Frontal cortex (tissue), 4 donors: ENCODE measurements at places on chromosomes 3 and 15.

DNA sequence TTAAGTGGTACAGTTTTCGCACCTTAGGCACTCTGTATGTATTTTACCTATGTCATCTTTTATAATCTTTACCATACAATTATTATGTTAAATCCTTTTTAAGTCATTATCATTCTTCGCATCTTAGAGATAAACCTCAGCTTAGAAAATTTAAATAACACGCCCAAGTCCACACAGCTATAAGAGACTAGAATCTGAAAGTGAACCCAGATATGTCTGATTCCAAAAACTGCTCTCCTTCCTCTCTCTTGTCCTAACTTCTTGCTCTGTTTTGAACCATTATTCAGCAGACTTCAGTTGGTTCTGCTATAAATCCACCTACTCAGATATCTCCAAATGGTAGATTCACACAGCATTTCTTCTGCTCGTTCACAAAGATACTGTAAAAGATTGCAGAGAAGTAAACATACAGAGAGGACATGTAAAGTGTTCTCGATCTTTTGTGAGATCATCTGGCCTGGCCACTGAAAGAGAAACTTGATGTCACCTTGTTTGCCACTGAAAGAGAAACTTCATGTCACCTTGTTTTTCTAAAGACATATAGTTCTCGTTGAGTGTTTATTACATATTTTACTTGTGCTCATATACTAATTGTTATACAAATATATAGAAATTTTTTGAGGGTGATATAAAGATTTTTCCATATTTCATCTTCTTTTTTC, 533.2 kb downstream of the GRM7 start:
- DNase-seq = no peak

DNA sequence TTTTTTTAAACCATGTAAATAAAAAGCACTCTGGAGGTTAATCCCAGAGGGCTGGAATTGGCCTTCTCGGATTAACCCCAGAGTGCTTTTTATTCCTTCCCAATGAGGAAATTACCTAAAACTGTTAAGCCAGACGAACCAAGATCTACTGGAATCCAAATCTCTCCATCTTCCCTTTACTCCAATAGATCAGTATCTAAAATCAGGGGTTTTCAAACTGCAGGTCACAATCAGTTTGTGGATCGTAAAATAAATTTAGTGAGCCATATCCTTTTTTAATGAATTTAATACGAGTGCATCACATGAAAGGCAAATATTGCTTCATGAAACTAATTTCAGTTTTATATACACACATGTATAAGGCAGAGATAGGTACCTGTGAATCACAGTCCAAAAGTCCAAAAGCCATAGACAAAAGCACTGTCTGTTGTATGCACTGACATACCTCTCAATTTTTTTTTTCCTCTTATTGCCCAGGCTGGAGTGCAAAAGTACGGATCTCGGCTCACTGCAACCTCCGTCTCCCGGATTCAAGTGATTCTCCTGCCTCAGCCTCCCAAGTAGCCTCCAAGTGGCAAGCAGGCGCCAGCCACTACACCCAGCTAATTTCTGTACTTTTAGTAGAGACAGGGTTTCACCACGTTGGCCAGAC, 61.3 kb downstream of the TBL1XR1 start:
- no peak for DNase-seq

DNA sequence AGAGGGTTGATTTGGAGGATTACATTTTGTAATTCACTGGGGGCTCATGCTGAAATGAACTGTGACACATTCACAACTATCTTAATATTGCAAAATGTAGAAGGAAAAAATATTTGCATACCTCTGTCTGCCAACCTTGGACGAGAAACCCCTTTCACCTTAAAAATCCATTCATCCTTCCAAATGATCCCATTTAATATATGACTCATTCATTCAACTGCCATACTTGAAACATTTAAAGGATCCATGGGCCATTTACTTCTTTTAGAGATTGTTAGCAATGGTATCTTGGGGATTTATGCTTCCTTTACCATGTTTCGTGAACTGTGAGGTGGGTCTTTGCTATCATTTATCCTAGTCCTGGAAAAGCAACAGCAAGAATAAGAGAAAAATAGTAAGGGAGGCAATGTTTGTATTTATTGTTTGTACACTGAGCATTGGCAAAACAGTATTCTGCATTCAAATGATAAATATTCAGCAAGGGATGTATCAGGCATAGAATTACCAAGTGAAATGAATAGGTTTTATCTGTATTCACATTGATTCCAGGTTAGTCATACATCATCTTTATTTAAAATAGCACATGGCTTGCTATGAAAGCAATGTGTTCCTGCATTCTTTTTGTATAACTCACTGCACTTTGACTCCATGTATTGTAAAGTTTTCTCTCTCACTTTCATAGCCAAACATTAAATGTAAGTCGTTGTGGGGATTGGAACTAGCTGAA, 378.1 kb downstream of the NSUN3 start:
- no peak for DNase-seq

- no peak for DNase-seq
Observed at GRCh38 chr3:14404631-14405359, 2.4 kb downstream of the SLC6A6 start.

DNA sequence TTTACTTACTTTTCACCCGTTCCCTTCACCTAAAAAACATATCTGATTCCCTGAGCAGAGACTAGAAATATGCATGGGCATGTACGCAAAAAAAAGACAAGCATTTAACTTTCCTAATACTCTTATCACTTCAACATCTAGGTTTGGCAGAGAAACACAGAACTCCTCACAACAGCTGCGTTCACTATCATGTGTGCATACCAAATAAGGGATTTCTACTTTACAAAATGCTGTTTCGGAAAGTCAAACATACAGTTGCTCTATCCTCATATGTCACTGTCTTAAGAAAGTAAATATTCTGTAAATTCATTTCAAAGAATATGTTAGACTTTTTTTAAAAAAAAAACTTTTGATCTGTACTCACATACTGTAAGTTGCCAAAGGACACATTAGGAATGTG, 65.1 kb upstream of the CBLB start:
- no peak for DNase-seq

- DNase-seq = no peak
Observed at GRCh38 chr3:187014417-187014864, 84.1 kb downstream of the ST6GAL1 start.

- DNase-seq = no peak
Observed at GRCh38 chr3:112350018-112350810, 17.3 kb downstream of the CD200 start.

DNA sequence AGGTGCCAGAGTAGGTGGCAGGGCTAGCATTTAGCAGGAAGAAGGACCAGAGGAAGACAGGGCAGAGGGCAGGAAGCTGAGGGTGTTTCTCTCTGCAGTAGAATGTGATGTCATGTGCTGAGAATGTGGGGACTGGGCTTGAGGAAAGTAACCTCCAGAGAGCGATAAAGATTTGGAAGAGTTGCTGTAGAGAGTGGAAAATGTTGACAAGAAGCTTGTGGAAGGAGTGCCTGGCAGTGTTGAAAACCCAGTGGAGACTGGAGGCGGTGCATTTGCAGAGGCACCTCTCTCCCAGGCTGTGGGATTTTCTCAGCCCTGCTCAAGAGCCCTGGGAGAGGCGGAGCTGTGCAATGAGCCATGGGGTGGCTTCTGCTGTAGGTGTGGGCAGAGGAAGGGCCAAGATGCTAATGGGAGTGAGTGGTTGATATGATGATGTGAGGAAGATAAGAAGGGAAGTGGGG, 54.8 kb downstream of the MESD start:
- DNase-seq = no peak
